ENCODE measurements at places on chromosomes 6 and 20. TPM values are rescaled to one million over a fixed set of nuclear protein-coding genes. Genes with fewer than 3 reads are reported as not detected.

- DNase-seq = peak; percentile 38
Observed at GRCh38 chr20:37880726-37881591, 22.0 kb upstream of the VSTM2L start.

The GABRR2 gene
- 2.0 TPM for polyA plus RNA-seq

GRCh38 chr6:75326557-75327258 lies 42.1 kb upstream of the TMEM30A start:
- DNase-seq = no peak

GRCh38 chr6:150915880-150916265 lies 50.4 kb downstream of the MTHFD1L start:
- no peak for DNase-seq

- DNase-seq = no peak
Observed at GRCh38 chr20:25510202-25510601, 75.1 kb downstream of the NINL start.

Data from hindlimb muscle (tissue), 1 donor.